Mammary epithelial cell (primary cell): ENCODE measurements at places on chromosomes 4 and X. TPM values are rescaled to one million over a fixed set of nuclear protein-coding genes. Genes with fewer than 3 reads are reported as not detected.

- DNase-seq: no peak
Observed at GRCh38 chr4:169080981-169081380, 70.9 kb upstream of the CBR4 start.

The SLC2A9 gene
- 86.4 and 93.2 TPM in 2 replicates for total RNA-seq

- no peak for DNase-seq
Observed at GRCh38 chrX:15911734-15912550, 57.3 kb upstream of the AP1S2 start.

GRCh38 chr4:86592553-86593249 is 1.4 kb upstream of the PTPN13 start:
- DNase-seq: peak; percentile 30

DNA sequence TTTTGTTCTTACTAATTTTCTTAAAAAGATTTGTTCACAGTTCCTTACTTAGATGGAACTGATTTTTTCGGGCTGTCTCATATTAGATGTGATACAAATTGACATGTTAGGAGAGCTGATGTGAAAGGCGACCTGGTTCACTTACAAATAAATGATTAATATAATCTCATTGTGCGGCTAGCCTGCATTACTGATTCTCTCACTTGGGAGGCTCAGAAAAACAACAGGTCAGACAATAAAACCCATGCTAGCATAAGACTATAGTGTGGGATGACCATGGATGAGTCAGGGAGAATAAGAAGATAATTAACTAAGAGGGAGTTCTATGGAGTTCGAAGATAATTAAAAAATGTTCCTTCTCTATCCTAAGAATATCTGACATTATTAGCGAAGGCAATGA is 40.8 kb downstream of the RTL9 start:
- no peak for DNase-seq

GRCh38 chr4:74112399-74113105 is 13.6 kb upstream of the CXCL2 start:
- DNase-seq: peak; percentile 76

The HSD17B13 gene
- total RNA-seq: not detected

DNA sequence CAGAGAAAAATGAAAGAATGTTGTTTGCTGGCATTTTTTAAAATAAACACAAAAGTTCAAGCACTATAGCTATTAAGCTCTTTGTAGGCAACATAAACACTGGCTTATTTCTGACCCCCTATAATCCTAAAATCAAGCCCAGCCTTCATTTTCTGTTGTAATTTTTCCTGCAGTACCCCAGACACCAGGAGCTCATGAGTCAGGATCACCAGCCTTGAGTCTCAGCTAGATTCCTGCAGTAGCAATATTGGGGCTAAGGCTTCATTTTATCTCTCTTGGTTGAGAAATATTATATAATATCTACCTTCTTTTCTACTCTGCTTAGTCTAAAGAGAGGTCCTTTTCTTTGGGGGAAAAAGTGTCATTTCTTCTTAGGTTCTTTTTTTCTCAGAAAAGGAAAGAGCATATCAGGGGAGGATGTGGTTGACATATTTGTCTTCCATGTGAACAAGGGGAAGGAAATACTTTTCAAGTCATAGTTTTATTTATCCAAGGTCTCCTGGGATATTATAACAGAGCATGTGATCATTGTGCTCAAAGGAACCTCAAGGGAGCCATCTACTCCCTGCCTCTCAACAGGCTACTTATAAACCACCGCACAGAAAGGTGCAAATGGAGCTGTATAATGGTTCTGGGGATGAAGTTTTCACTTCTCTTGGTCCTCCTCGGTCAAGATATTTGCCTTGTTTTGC is 678.3 kb upstream of the NR3C2 start:
- no peak for DNase-seq

DNA sequence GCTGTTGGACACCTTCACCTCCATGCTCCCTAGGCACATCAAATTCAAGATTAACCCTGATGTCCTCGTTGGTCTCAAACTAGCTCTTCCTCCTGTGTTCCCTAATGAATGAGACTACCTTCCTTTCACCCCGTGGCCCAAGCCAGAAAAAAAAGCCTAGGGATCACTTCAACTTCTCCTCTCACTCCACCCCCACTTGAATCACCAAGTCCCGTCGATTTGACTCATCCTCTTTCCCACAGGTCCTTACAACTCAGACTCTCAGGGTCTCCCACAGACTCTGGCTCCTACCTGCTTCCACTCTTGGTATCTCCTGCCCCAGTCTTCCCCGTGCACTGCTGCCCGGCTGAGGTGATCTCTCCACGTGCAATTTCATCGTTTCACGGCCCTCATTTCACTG is 8.5 kb downstream of the SLC25A43 start:
- DNase-seq: no peak

The POLN gene
- total RNA-seq: 0.42 and 0.61 TPM in 2 replicates

DNA sequence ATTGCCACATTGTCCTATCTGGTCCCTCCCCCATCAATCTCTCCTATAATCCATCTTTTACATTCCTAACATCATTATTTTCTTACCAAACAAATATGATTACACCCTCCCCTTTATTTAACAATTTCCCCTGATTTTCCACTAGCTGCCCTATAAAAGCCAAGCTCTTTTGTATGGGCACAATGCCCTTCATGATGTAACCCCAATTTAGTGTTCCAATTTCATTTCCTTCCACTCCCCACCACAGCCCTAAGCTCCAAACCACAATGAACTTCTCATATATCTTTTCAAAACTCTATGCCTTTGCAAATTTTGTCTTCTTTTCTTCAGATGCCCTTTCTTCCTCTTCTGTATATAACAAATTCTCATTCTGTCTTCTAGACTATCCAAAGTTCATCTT is 39.5 kb upstream of the PTPN13 start:
- no peak for DNase-seq

GRCh38 chrX:129823115-129823514 is 20.6 kb downstream of the ZDHHC9 start:
- peak; percentile 12 for DNase-seq

DNA sequence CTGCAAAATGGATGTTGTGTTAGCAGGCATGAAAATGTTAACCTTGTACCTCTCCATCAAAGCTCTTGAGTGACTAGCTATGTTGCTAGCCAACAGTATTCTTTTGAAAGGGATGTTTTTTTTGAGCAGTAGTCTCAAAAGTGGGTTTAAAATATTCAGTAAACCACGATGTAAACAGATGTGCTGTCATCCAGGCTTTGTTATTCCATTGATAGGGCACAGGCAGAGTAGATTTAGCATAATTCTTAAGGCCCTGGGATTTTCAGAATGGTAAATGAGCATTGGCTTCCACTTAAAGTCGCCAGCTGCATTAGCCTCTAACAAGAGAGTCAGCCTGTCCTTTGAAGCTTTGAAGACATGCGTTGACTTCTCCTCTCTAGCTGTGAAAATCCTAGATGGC is 18.4 kb downstream of the FGF2 start:
- DNase-seq: no peak

DNA sequence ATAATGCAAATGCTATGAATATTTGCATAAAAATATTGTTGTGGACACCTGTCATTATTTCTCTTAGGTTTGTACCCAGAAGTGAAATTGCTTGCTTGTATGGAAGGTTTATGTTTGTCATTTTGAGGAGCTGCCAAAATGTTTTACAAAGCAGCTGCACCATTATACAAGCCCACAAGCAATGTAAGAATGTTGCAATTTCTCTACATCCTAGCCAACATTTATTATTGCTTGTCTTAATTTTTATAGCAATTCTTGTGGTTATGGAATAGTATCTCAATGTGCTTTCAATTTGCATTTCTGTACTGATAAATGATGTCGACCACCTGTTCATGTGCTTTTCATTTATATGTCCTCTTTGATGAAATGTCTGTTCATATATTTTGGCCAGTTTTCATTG is 18.7 kb upstream of the RBMX start:
- DNase-seq: no peak

GRCh38 chr4:13399257-13399656 is 84.9 kb downstream of the RAB28 start:
- peak; percentile 5 for DNase-seq

DNA sequence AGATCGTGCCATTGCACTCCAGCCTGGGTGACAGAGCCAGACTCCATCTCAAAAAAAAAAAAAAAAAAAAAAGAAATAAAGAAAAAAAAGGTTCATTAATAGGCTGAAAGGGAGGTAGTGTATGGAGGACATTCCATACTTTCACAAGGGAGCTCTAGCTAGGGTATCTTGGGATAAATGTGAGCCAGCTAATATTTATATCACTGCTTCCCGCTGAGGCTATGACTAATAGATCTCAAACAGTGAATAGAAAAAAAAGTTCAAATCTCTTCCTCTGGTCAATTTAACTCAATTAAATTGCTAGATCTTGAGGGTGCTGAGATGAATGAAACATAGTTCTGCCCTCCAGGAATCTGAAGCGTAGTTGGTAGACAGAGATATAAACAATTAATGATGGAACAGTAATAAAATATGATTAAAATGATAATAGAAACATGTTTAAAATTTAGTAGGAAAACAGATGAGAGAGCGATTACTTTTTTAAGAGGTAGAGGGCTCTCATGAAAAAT is 55.7 kb upstream of the SHISA3 start:
- DNase-seq: no peak

- DNase-seq: no peak
Observed at GRCh38 chr4:39792529-39792928, 94.6 kb downstream of the UBE2K start.

DNA sequence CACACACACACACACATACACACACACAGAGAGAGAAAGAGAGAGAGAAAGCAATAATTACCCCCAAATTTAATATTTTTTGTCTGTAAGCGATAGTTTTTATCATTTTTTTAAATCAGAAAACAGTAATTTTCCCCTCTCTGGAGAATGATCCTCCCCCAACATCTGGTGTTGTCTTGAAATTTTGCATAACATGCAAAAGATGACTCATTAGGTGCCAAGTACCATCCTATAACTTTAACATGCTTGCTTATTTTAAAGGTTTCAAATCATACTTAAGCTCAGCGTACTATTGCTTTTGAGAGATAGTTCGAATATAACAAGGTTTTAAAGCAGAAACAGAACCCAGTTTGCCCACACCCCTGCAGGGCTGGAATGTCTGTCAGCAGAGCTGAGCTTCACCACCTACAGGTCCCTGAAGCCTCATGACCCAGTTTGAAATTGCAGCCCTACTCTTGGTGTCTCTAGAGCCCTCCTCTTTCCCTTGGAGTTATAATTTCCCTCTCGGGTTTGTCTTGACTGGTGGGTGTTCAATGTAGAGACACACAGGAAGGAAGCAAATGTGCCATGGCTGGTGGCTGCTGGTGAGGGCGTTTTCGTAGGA is 175.0 kb upstream of the HS3ST1 start:
- no peak for DNase-seq

GRCh38 chr4:140754918-140755773 is 1.0 kb downstream of the TBC1D9 start:
- no peak for DNase-seq

DNA sequence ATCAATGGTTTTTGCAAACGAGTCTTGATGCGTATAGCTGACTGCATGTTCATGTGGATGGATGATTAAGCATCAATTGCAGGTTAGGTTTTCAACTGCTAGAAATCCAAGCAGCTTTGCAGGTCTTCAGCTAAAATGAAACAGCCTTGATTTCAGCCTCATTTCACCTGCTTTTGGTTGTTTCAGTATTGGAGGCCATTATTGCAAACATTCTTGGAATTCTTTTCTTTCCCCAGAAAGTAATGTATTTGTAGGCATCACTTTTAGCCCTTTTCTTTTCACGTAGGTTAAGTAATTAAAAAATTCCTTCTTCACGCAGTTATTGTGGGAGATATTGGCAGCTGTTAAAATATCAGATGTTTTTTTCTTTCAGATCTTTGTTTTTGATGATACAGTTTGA is 8.8 kb downstream of the ZAR1 start:
- DNase-seq: no peak

DNA sequence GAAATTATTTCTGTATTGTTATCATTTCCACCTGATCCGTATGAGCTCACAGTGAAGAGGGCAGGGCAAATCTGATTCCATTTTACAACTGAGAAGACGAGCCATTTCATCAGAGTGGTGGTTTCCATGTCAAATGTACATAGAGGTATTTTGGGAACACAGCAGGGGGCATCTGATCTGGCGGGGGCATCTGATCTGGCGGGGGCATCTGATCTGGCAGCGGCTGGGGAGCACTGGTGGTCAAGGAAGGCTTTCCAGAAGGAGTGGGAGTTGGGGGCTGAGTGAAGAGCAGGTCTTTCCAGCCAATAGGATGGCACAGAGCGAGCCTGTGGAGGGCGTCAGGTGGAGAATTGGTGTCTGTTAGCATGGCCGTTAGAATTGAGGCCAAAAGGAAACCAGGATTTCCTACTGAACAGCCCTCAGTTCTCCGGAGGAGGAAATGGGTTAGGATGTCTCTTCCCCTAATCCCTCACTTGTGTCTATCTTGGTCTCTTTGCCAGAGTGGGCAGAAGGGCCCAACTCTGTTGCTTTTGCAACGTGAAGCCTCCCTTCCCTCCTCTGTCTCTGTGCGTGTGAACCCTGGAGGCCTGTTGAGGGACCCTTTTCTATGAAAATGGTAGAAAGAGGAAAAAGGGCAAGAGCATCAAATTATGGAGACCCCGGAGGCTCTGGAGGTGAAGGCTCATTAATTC is 41.3 kb downstream of the RHOH start:
- DNase-seq: no peak

DNA sequence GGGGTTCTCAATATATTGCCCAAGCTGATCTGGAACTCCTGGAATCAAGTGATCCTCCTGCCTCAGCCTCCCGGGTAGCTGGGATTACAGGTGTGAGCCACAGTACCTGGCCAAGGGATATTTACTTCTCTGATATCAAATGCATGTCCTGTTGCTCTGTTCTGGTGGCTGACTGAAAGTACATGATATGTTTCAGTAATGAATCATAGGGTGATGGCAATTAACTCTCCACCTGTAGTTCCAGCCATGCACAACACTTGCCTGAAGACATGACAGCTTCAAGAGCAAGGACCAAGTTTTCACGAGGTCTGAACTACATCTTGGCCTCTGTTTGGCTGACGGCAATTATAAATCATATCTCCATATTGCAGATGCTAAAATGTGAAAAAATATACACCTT is 9.1 kb downstream of the ZCCHC4 start:
- peak; percentile 3 for DNase-seq

- peak; percentile 66 for DNase-seq
Observed at GRCh38 chr4:128571747-128572146, 237.8 kb upstream of the JADE1 start.

DNA sequence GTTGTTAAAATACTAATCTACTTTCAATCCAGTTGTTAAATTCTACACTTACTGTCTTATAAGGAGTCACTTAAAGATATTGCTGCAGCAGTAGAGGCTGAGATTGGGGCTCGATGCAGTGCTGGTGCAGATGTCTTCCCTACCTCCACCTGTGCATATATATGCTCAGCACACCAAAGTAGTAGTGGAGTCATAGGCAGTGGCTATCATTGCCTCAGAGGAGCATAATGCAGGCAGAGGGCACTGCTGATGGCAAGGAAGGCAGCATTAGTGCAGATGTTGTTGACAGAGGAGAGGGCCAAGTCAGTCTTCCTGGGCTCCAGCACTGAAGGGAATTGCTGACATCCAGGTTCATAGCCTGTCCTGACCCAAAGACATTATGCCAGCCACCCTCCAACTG is 35.1 kb downstream of the INPP4B start:
- no peak for DNase-seq
